ENCODE measurements at places on chromosomes 4 and X. TPM values are rescaled to one million over a fixed set of nuclear protein-coding genes. Genes with fewer than 3 reads are reported as not detected.

- no peak overlapping the region for H3K27ac ChIP-seq
- DNase-seq = no peak
- H3K27me3 ChIP-seq = no peaks in the 10 kb centered on the region
- H3K4me1 ChIP-seq = no peaks in the 10 kb centered on the region
These were observed 9.7 kb downstream of the SMIM20 start for GRCh38 chr4:25923745-25924144.

- no peak for DNase-seq
- H3K36me3 ChIP-seq = no peaks in the 10 kb centered on the region
- H3K4me3 ChIP-seq = no peak overlapping the region
- no peak overlapping the region for H3K27ac ChIP-seq
- no peaks in the 10 kb centered on the region for H3K27me3 ChIP-seq
These were observed 684.0 kb upstream of the PRKX start for GRCh38 chrX:4397471-4397870.

DNA sequence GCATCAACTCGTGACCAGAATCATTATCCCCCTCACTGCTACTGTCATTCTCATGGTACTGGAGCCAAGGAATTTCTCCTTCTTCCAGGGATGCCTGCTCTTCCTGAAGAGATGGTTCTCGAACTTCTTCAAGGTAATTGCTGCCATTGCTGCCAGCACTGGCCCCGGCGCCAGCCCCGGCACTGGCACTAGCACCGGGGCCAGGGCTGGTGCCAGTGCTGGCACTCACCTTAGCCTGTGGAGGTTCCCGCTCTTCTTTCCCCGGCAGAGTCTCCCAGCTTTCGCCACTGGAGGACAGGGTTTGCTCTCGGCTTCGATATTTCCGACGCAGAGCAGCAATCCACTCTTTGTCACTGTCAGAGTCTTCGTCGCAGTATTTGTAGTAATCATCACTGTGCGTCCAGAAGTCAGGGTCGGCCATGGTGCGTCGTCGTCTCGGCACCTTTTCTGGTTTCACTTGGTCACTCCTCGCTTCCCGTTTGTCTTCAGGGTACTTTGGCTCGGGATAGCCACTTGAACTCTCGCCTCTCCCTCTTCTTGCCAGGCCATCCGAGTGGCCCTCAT is 3.4 kb downstream of the PJA1 start:
- 0 out of 2 replicates have a peak, but pooled peaks cover 3% of the 10 kb centered on the region for H3K4me1 ChIP-seq
- no peaks in the 10 kb centered on the region for H3K27me3 ChIP-seq
- no peak overlapping the region for H3K4me3 ChIP-seq
- peaks cover 22% of the 10 kb centered on the region for H3K36me3 ChIP-seq

DNA sequence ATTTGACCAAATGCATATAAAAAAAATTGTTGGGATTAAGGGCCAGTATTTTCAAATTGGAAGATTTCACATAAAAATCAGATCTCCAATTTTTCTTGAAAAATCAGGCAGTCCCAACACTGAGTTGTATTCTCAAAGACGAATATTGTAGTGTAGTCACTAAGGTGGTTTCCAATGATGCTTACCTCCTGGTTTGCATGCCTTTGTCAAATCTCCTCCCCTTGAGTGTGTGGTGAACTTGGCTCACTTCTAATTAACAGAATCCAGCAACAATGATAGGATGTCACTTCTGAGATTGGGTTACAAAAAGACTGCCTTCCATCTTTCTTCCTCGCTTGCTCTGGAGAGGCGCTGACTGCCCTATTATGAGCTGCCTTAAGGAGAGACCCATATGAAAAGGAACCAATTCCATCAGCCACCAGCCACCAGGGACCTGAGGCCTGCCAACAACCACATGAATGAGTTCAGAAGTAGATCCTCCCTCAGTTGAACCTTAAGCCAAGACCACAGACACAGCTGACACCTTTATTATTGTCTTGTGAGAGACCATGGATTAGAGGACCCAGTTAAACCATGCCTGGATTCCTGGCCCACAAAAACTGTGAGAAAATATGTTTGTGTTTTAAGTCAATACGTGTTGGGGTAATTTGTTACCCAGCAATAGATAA is 31.2 kb upstream of the TSPAN5 start:
- no peak for DNase-seq
- no peak overlapping the region for H3K4me3 ChIP-seq
- H3K36me3 ChIP-seq = no peaks in the 10 kb centered on the region
- no peaks in the 10 kb centered on the region for H3K27me3 ChIP-seq

The OTUD6A gene
- total RNA-seq = 0.17 TPM

Data from H1 (cell line).